Upper lobe of right lung (tissue), 1 donor: ENCODE measurements at places on chromosomes 7 and 10. TPM values are rescaled to one million over a fixed set of nuclear protein-coding genes. Genes with fewer than 3 reads are reported as not detected.
A peak's percentile ranks its signal among the peaks of the same experiment; 100 is the strongest.

GRCh38 chr7:73894733-73895551 is 34.0 kb downstream of the TMEM270 start:
- H3K4me1 ChIP-seq: peaks cover 15% of the 10 kb centered on the region
- peak overlapping the region; percentile 68 for H3K27ac ChIP-seq
- no peaks in the 10 kb centered on the region for H3K36me3 ChIP-seq
- H3K4me3 ChIP-seq: no peak overlapping the region
- peak; percentile 77 for DNase-seq
- H3K27me3 ChIP-seq: no peaks in the 10 kb centered on the region

DNA sequence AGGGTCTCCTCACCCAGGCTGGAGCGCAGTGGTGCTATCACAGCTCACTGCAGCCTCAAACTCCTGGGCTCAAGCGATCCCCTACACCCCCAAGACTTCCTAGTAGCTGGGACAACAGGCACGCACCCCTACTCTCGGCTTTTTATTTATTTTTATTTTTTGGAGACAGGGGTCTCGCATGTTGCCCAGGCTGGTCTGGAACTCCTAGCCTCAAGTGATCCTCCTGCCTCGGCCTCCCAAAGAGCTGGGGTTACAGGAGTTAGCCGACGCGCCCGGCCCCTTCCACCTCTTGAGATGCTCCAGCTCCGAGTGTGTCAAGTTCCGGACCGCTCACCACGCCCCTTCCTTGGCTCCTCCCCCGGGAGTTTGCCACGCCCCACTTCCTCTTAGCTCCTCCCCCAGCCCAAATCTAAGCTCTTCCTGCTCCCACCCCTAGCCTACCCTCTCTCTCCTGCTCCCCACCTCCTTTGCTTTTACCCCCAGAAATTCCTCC is 6.3 kb downstream of the NAT16 start:
- no peak for DNase-seq
- no peak overlapping the region for H3K27ac ChIP-seq
- H3K4me1 ChIP-seq: peaks cover 25% of the 10 kb centered on the region
- H3K4me3 ChIP-seq: no peak overlapping the region
- peaks cover 100% of the 10 kb centered on the region for H3K27me3 ChIP-seq
- no peaks in the 10 kb centered on the region for H3K36me3 ChIP-seq

The SCIN gene
- total RNA-seq: 14.3 TPM

DNA sequence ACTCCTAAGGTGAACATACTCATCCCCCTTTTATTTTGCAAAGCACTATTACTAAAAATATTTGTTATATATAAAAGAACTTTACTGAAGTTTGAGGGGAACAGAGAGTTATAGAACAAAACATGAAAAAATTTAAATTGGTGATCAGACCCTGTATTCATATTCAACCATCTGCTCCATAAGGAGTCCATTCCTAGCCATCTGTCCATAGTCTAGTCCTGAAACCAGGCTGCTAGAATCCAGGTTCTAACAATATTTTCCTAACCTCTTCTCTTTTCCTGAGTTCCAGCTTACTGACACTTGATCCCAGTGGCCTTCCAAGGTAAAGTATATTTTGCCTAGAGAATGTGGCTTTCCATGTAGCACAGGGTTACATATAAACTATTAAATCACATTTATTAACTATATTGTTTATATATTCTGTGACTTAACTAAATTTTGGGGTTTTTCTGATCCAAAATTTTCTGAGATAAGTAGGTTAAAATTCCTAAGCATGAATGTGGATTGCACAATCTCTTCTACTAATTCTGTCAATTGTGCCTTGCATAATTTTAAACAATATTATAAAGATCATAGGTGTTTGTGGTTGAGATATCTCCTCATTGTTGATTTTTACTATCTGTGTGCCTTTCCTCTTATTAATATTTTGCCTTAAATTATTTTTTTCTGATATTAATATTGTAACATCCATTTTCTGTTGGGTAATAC is 137.6 kb upstream of the MAGI2 start:
- no peak overlapping the region for H3K27ac ChIP-seq
- DNase-seq: no peak
- H3K4me1 ChIP-seq: no peaks in the 10 kb centered on the region
- no peak overlapping the region for H3K4me3 ChIP-seq
- H3K27me3 ChIP-seq: no peaks in the 10 kb centered on the region
- no peaks in the 10 kb centered on the region for H3K36me3 ChIP-seq

- H3K27me3 ChIP-seq: no peaks in the 10 kb centered on the region
- H3K4me3 ChIP-seq: no peak overlapping the region
- no peaks in the 10 kb centered on the region for H3K36me3 ChIP-seq
- no peaks in the 10 kb centered on the region for H3K4me1 ChIP-seq
- no peak overlapping the region for H3K27ac ChIP-seq
- DNase-seq: no peak
These were observed 483.9 kb upstream of the NRP1 start for GRCh38 chr10:33818343-33818742.

- no peak overlapping the region for H3K27ac ChIP-seq
- no peaks in the 10 kb centered on the region for H3K36me3 ChIP-seq
- H3K4me1 ChIP-seq: no peaks in the 10 kb centered on the region
- H3K27me3 ChIP-seq: no peaks in the 10 kb centered on the region
These were observed 21.4 kb upstream of the RSBN1L start for GRCh38 chr7:77674878-77675277.

The FAM131B gene
- 0.90 TPM for total RNA-seq

DNA sequence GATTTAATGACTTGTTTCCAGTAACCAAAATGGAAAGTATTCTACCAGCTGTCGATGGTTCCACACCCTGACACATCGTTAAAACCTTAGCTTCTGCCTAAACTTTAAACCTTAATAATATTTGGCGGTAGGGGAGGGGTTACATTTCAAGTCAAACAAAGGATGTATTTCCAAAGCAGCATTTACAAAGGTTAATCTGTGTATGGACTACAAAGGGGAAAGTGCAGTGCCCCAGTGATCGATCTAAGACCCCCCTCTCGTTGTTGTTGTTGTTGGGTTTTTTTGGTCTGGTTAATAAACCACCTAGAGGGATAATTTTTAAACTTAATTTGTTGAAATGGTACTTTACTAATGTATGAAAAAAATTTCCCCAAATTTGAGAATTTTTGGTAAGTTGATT is 1.1 kb upstream of the STEAP2 start:
- H3K27ac ChIP-seq: peak overlapping the region; percentile 87
- peaks cover 16% of the 10 kb centered on the region for H3K27me3 ChIP-seq
- H3K4me1 ChIP-seq: no peaks in the 10 kb centered on the region

The GIMAP4 gene
- total RNA-seq: 83.3 TPM
